NCI-H460 (cell line): ENCODE measurements at places on chromosomes 2 and 18. TPM values are rescaled to one million over a fixed set of nuclear protein-coding genes. Genes with fewer than 3 reads are reported as not detected.

The SLC9A4 gene
- not detected in 2 replicates for total RNA-seq

GRCh38 chr2:106812383-106812782 is 73.6 kb downstream of the ST6GAL2 start:
- no peak for DNase-seq

DNA sequence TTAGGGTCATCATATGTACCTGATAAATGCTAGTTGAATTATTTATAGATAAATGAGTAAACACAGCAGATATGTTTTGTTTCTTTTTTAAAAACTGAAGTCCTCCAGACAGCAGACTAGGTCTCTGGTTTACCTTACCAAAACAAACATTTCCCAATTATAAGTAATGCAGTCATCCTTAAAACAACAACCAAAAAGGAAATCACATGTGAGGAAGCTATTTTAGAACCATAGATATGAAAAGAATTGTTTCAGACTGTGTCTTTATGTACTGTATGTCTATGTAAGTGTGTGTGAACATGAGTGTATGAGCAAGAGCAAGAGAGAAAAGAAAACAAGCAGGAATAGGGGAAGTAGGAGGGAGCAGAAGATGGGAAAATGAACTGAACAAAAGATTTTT is 441.0 kb downstream of the CPS1 start:
- no peak for DNase-seq

The MSH2 gene
- total RNA-seq: 20.7 and 25.0 TPM in 2 replicates

- no peak for DNase-seq
These were observed 286.5 kb upstream of the SLC14A2 start for GRCh38 chr18:45328811-45329210.

The CDK5R2 gene
- total RNA-seq: 0.07 TPM in 1 of 2 replicates, not detected in the other

DNA sequence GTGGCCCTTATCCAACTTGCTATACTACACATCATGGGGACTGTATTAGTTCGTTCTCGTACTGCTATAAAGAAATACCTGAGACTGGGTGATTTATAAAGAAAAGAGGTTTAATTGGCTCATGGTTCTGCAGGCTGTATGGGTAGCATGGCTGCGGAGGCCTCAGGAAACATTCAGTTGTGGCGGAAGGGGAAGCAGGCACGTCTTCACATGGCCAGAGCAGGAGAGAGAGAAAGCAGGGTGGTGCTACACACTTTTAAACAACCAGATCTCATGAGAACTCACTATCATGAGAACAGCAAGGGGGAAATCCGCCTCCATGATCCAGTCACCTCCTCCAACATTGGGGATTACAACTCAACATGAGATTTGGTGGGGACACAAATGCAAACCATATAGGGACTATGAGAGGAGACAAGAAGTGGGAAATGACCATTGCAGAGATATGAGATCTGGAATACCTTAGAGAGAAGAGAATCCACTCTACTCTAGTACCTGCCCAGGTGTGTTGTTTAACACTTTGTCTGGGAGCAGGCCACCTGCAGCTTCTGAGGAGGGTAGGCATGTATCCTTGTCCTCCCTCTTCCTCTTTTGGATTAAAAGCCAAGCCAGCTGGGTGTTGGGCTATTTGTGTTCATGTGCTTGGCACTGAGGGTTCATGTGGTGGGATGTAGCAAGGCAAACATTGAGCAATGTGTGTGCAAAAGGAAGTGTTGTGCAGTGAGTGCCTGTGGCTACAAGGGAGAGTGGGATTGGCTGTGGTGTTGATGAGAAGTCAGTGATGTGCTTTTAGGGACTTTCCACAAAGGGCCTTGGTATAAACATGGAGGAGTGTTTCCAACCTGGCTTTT is 22.8 kb downstream of the TTLL4 start:
- DNase-seq: no peak

- no peak for DNase-seq
These were observed 19.8 kb downstream of the IWS1 start for GRCh38 chr2:127506510-127506909.

- DNase-seq: no peak
These were observed 30.4 kb downstream of the TMEM178A start for GRCh38 chr2:39696101-39696553.

- DNase-seq: no peak
These were observed 147.0 kb downstream of the PPP1R1C start for GRCh38 chr2:182132605-182133004.

GRCh38 chr2:36376992-36377738 is 21.6 kb downstream of the CRIM1 start:
- DNase-seq: no peak

GRCh38 chr18:49646873-49647272 is 85.0 kb downstream of the LIPG start:
- no peak for DNase-seq

- DNase-seq: no peak
These were observed 12.8 kb downstream of the MEIS1 start for GRCh38 chr2:66447677-66448076.

GRCh38 chr2:144332356-144333142 is 187.4 kb downstream of the ZEB2 start:
- DNase-seq: peak; percentile 89

The ZDBF2 gene
- total RNA-seq: 12.8 and 14.7 TPM in 2 replicates

The ZSWIM2 gene
- total RNA-seq: not detected in 2 replicates

The SULT1C4 gene
- total RNA-seq: not detected in 2 replicates

The PSMA8 gene
- total RNA-seq: not detected in 2 replicates

DNA sequence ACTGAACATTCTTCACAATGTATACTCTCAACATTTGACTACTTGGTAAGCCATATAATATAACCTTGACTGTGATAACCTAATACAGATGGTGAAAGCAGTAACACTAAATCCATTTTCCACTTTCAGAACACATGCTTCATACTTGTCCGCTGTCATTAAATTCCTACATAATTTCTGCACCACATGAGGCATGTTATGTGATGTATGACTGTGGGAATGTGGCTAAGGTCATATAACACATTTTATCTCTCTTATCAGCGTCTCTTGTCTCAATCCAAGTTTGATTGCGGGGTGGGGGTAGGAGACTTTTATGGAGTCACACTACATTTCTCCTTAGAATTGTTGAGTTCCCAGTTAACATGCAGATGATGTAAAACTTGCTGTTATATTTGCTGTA is 110.9 kb downstream of the MTCL1 start:
- no peak for DNase-seq

- DNase-seq: no peak
These were observed 6.0 kb upstream of the NFATC1 start for GRCh38 chr18:79389689-79390088.

DNA sequence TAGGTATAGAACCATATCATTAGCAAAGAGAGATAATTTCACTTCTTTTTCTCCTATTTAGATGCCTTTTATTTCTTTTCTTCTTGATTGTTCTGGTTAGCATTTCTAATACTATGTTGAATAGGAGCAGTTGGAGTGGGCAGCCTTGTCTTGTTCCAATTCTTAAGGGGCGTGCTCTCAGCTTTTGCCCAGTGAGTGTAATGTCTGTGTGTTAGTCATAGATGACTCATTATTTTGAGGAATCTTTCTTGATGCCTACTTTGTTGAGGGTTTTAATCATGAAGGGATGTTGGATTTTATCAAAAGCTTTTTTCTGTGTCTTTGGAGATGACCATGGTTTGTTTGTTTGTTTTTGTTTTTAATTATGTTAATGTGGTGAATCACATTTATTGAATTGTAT is 1453.1 kb upstream of the SLC39A10 start:
- peak; percentile 9 for DNase-seq

- DNase-seq: no peak
These were observed 54.7 kb downstream of the INO80D start for GRCh38 chr2:206031162-206031784.

DNA sequence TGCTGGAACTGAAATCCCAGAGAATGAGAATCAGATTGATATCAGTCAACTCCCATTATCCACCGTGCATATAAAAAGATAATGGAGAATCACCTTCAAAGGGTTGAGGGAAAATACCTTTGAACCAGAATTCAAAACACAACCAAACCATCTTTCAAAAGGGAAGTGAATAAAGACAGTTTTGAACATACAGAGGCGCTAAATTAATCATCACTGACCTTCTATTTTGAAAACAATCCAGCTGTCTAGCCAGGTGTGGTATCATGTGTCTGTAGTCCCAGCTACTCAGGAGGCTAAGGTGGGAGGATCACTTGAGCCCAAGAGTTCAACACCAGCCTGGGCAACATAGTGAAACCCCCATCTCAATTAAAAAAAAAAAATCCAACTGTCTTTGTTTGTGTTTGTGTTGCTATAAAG is 63.6 kb downstream of the TRABD2A start:
- DNase-seq: no peak

GRCh38 chr2:189849550-189849949 is 65.3 kb downstream of the PMS1 start:
- DNase-seq: no peak
